ENCODE measurements at places on chromosomes 2 and 18.

- DNase-seq = no peak
Measured at GRCh38 chr2:144161061-144161460, 358.9 kb downstream of the ZEB2 start.

DNA sequence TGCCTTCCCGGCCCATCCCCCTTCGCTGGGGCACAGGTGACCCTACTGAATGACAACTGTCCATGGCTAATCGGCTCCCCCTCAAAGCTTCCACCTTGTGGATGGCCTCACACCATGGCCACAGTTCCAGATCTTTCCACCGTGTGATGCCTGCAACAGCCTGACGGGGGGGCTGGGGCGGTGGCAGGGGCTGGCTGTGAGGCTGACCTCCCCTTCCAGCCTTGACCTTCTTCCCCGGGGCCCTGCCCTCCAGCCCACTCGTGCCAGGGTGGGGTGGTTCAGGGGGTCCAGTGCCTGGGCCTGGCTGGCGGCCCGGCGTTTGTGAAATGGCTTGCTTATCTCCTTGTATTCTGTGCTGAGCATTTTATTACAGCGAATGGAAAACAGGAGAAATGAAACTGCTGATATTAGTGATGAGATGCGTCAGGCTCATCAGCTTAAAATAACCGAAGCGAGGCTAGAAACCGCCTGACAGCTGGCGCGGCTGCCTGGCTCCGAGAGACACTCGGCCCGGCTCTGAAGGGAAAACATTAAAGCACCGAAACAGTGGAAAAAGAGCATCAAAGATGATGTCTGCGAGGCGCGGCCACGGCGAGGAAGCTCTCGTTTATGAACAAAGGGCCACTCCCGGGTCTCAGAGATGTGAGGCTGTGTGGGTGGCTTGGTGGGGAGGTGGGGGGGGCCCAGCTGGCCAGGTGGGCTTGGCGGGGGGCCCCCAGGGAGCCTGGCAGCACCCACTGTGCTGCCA, 916 bp upstream of the PDCD1 start:
- no peak for DNase-seq

DNA sequence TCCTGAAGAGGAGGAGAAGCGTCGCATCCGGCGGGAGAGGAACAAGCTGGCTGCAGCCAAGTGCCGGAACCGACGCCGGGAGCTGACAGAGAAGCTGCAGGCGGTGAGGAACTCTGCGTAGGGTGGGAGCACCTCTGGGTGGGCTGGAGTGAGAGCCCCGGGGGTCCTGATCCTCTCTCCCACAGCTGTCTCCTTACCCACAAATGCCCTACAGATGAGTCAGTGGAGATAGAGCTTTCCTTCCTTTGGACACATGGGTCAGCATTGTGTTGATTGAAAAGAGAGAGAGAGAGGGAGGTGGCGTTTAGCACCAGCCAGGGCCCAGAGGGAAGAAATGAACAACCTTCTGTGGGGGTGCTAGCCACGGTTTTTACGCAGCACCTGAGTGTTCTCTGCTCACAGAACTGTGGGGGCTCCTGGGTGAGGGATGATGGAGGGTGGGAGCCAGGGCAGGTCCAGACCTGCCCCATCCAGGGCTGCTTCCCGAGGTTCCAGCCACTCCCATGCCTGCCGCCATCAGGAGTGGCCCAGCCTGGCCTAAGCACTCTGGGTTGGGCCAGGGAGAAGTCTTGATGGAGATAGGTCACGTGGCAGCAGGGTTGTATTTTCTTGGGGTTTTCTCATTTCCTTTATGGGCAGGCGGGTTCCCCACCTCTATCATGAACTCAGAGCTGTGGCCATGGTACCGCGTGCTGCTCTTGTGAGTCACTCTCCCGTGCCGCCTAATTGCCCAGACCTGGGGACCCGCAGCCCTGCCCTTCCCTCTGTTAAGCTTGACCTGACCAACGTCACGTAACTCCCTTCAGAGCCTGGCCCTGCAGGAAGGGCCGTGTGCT, 16.3 kb downstream of the FOSL2 start:
- peak; percentile 62 for DNase-seq

- peak; percentile 60 for DNase-seq
Measured at GRCh38 chr18:23887493-23887892, 127.1 kb upstream of the TTC39C start.

DNA sequence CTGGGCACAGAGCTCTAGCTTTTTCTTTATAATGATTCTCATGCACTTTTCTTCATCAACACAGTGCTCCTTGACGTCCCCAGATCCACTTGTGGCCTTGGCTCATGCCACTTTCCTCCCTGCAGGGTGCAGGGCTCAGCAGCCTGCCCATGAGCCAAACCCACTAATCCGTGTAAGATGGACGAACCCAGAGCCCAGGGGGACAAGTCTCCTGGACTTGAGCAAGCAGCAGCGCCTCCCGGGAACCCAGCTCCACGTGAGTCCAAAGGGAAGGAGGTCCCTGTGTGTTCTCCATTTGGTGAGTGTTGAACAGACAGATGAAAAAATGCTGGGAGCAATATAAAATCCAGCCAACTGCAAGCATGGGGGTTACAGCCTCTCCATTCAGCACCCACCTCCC, 470.6 kb upstream of the HS6ST1 start:
- no peak for DNase-seq

GRCh38 chr2:184534986-184535385, 63.3 kb upstream of the ZNF804A start:
- no peak for DNase-seq

DNA sequence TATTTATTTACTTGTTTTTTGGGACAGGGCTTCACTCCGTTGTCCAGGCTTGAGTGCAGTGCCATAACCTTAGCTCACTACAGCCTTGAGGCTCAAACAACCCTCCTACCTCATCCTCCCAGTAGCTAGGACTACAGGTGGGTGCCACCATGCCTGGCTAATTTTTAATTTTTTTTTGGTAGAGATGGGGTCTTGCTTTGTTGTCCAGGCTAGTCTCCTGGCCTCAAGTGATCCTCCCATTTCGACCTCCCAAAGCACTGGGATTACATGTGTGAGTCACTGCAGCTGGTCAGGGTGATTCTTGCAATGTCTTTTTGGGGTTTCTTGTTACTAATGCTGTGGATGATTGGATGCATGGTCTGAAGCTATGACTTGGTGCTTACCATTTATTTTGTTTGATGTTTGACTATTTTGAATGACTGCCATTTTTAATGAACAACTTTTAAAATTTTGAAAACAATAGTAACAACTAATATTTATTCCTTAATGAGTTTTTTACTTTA, 6.5 kb downstream of the CERS6 start:
- DNase-seq = no peak

GRCh38 chr2:70089983-70090525, 2.8 kb downstream of the PCBP1 start:
- DNase-seq = no peak

DNA sequence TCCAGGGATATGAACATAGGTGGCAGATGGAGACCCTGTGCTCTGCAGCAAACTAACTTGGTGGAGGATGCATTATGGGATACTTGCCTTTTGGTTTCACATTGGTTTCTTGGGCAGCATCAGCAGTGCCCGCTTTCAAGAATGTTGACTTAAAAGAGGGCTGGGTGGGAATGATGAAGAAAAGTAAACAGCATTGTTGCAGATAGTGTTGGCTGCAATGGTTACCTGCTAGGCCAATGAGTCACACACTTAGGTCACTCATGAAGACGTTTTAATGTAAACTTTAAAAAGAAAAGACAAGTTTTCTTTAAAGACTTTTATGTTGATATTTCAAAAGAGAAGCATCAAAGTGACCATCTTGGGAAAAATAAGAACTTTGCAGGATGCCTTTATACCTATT, 26.1 kb upstream of the FAM237A start:
- DNase-seq = no peak

DNA sequence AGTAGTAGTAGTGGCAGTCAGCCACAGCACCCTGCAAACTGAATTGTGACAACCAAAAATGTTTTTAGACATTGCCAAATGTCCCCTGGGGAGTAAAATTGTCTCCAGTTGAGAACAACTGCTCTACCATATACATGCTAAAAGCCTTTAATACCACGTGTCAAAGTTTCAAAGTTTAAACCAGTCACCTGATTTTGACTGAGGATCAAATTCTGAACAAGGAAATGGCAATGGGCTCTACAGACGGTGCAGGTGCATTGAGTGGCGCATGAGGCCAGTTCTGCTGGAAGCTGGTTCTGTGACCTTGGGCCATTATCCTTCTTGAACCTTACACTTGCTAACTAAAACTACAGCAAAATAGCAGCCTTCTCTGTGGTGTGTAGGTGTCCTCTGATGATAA, 85.0 kb downstream of the LIPG start:
- DNase-seq = no peak

- no peak for DNase-seq
Measured at GRCh38 chr2:176535467-176536113, 266.3 kb downstream of the MTX2 start.

GRCh38 chr18:34866739-34867138, 156.6 kb downstream of the DTNA start:
- peak; percentile 7 for DNase-seq

DNA sequence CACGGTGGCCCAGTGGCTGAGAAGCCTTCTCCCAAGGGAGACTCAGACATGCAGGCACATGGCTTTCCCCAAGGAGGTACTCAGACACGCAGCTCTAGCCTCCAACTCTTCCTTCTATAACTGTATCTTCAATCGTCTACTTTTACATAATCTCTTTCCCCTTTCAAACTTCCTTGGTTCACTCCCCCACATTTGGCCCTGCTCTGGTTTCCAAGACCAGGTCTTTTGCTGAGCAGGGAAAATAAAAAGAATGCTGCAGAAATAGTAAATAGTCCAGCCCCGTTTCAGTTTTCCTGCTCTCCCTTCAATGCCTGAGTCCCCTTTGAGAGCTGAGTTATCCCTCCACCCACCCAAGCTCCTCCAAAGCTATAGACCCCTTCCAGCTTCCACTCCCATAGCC, 635.0 kb downstream of the ARHGAP15 start:
- DNase-seq = no peak

DNA sequence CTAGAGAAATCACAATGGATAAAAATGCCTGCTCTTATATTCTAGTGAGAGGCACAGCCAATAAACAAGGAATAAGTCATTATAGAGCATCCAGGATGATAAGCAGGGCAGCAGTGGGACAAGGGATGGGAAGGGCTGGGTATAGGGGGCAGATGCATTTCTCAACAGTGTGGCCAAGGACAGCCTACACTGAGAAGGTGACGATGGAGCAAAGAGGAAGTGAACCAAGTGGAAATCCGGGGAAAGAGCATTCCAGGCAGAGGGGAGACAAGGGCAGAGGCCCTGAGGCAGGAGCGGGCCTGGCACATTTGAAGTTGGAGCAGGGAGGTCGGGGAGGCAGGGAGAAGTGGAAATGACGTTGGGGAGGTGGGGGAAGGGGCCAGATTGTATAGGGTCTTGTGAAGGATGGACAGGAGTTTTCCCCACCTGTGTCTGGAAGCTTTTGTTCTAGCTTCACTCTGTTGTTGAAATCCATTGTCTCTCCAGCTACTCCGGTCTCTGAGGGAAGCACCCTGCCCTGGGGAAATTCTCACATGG, 17.6 kb downstream of the TMEM177 start:
- no peak for DNase-seq

DNA sequence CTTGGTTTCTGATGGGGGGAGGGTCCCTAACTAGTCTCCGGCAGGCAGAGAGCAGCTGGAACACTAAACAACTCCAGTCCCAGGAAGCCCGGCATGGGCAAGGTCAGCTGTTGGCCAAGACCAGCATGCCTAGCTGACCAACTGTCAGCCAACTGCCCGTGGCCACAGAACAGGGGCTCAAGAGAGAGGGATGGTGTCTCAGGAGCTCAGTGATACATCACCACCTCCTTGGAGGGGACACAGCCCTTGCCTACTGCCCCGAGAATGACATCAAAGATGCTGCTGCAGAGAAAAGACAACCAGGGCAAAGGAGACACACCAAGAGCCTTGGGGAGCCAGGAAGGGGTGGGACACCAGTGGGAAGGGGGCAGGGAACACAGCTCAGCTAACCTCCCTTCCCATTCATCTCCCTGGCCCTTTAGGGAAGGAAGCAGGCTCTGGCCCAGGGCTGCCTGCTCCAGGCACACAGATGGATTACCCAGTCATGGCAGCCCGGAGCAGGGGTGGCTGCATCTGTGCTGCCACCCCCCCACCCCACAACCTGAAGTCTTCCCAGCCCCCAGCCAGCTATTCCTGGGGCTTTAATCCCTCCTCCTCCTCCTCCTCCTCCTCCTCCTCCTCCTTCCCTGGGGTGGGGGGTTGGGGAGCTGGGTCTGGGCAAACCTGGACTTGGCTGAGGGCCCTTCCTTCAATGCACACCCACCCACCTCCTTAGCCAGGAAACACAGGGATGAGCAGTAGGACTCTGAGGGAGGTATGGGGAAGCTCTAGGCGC, 1.9 kb downstream of the BIN1 start:
- no peak for DNase-seq

DNA sequence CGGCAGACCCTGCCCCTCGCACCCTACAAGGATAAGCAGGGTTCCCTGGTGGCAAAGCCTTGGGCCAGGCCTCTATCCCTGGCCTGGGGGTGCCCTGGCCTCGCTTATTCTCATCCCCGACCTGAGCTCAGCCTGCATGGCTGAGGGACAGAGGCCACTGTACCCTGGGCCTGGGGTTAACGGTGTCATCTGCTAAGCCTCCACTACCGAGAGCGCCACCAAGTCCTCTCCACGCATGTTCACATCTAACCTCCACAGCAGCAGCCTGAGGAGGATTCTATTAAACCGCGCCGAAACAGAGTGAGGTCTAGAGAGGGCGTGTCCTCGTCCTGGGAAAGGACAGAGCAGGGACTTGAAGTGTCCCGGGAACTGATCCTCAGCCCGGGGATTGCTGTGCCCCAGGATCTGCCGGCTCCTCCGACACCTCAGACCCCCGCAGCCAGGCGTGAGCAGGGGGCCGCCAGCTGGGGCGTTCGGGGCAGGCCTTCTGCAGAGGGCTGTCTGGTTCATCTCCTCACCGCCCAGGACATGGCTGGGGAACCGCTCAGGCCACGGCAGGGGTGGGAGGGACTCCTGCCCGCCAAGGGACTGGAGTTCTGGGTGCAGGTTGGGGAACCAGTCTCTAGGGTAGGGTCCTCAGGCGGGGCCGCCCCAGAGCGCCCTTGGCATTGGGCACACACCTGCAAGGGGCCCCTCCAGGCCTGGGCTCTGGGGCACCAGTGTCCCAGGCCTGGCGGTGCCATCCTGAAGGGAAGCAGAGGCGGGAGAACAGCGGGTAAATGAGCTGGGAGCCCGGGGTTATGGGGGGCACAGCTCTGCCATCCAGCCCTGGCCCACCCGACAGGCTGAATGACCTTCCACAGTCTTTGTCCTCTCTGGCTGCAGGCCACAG, 68.0 kb upstream of the SMAD7 start:
- no peak for DNase-seq
